ENCODE measurements at places on chromosomes 13 and 19.

GRCh38 chr19:43811837-43812236, 9.6 kb upstream of the LYPD5 start:
- DNase-seq, result no peak

DNA sequence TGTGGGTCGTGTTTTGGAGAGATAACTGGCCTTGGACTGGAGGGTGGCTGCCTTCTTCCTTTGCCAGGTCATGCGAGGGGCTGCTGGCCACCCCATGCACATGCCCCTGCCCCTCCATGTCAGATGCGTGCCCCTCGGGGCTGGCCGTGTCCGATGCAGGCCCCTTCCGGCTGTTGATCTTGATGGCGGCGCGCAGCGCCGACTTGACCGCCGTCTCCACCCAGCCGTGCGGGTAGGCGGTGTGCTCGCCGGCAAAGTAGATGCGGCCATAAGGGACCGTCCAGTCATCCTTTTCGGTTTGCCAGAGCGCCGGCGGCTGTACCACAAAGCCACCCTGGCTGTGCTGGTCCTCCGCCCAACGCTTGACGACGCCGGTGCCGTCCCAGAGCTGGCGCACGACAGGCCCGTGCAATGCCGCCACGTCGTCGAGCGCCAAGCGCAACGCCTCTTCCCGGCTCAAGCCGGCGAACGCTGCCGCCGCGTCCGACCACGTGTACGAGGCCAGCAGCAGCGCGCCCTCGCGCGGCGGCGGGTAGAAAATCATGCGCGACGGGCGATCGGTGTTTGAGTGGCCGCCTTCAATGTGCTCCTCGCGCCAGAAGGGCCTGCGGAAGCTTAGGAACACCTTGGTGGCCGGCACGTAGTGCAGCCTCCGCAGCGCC, 6.9 kb downstream of the IL4I1 start:
- peak; percentile 89 for DNase-seq

DNA sequence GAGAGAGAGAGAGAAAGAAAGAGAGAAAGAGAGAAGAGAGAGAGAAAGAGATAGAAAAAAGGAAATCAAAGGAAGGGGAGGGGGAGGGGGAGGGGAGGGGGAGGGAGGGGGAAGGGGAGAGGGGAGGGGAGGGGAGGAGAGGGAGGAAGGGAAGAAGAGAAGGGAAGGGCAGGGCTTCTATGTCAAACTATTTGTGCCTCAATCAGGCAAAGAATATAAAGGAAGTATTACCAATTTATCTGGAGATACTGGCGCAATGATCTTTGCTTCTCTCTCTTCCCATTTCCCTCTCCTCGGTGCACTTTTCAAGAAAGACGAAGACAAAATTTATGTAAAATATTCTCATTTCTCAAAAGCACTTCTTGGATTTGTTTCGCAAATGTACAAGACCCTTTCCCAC, 9.3 kb upstream of the INSR start:
- no peak for DNase-seq

- no peak for DNase-seq
These were observed 6.3 kb downstream of the MAMSTR start for GRCh38 chr19:48713041-48713863.

- DNase-seq, result no peak
These were observed 536 bp upstream of the AKAP8 start for GRCh38 chr19:15379999-15380647.

DNA sequence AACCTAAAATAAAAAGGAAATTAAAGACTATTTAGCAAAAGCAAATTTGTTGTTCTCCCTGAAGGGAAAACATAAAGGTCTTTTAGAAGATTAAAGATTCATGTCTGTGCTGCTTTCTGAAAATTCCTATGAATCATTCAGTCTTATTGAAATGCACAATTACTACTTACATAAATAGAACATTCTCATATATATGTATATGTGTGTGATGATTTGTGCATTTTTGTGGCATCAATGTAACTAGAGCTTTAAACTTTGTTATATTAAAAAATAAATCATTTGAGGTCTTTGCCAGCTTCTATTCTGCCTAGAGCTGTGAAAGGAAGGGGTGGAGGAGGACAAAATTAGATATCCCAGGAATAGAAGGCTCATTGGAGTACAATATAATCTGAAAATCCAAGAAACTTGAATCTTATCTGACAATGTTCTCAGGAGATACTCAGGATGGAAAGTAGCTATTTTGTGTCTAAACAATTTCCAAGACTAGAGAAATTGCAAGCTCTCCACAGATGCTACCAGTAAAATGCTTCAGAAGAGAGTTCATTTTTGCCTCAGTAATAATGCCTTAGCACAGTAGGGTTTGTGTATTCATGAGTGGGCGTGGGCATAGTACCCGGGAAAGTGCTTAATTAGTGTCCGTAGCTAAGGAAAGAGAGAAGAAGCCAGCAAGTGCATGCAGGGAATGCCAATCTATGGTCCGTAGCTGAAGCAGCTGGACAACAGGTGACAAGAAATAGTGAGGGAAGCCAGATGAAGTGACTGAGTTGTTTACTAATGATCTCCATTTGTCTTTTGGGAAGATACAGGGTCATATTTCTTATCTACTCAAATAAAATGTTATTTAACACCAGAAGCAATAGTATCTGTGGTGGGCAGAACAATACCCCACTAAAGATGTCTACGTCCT, 395.5 kb upstream of the NBEA start:
- no peak for DNase-seq

DNA sequence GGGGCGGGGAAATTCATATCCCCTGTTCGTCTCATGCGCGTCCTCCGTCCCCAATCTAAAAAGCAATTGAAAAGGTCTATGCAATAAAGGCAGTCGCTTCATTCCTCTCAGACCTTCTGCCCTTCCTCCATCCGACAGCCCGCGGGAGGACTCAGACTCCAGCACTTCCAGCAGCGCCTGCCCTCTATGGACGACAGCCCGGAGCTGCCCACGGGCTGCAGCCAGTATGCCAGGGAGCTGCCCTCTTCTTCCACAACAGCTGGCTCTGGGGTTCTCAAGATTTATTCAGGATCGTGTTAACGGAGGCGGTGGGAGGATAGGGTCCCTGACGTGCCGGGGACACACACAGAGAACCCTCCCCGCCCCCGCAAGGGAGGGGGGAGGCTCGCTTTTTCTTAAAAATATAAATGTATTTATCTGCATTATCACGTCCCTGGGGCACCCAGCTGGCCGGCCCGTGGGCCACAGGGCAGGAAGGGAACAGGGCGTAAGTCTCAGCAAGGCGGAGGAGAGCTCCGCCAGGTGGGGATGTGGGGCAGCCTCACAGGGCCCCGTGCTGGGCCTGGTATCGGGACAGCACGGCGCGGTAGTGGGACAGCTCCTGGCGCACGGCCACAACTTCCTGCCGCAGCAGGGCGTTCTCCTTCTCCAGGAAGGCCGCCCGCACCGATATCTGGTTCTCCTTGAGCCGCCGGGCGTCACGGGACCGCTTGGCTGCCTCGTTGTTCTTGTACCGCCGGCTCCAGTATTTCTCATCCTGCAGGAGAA, 6.7 kb downstream of the DBP start:
- no peak for DNase-seq

DNA sequence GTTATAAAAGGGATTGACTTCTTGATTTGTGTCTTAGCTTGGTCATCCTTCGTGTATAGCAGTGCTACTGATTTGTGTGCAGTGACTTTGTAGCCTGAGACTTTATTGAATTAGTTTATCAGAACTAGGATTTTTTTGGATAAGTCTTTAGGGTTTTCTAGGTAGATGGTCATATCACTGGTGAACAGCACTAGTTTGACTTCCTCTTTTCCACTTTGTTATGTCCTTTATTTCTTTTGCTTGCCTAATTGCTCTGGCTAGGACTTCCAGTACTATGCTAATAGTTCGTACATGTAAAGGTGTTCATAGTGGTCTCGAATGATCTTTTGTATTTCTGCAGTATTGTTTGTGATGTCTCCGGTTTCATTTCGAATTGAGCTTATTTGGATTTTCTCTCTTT, 145.4 kb downstream of the DNAJC3 start:
- no peak for DNase-seq

DNA sequence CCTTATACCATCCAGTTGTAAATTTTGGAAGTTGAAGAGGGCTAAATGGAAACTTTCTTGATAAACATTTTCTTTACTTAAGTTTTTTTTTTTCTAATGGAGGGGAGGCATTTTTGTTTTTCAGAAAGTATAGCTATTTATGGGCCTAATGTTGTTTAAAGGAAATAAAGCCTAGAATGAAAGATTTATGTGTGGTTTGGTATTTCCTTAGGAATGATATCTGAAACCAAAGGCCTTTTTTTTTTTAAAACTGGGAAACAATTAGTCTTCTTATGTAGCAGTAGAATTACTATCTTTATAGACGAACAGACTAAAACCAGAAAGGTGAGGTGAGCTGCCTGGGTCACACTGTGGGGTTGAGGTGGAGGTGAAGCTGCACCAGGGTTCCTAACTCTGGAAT, 80.1 kb downstream of the ESD start:
- no peak for DNase-seq

- DNase-seq, result no peak
These were observed 985 bp upstream of the CLC start for GRCh38 chr19:39738814-39739213.

DNA sequence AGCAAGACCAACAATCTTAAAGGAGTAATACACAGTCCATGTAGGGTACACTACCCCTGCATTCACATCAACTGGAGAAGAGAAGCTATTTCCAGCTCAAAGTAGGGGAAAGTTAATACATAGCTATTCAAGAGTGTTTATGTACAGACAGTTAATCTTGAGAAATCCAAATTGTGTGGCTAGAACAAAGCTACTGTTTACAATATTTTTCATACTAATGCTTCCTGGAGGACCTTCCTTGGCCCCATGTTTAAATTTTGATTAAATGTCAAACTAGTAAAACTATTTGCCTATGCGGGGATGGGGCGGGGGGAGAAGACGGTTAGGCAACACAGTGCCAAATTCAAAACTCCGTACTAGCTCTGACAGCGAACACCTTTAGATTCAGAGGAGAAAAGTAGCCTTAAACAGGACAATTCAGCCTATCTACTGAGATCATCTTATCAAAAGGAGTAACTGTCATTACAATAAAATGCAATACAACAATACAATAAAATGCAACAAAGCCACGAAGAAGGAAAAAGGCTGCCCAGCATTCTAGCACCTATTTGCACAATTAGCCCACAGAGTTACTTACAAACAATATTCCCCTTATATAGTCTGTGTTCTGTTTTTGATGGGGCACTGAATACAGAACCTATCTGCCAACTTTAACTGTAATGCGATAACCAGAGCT, 29.1 kb downstream of the BRD4 start:
- no peak for DNase-seq

DNA sequence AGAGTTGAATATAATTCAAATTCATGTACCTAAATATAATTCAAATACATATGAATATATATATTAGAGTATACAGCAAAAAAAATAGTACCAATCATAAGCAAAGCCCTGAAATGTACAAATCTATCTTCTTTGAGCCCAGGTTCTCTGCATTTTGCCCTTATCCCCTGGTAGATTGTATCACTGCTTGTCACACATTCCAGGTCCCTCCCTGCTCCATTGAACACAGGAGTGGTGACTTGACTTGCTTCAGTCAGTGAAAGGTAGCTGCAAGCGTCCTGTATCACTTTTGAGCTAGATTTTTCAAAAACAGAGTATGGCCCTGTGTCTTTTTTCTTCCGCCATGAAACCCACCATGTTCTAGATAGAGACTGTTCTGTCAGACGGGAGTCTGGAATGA, 369.4 kb downstream of the LIG4 start:
- DNase-seq, result no peak

DNA sequence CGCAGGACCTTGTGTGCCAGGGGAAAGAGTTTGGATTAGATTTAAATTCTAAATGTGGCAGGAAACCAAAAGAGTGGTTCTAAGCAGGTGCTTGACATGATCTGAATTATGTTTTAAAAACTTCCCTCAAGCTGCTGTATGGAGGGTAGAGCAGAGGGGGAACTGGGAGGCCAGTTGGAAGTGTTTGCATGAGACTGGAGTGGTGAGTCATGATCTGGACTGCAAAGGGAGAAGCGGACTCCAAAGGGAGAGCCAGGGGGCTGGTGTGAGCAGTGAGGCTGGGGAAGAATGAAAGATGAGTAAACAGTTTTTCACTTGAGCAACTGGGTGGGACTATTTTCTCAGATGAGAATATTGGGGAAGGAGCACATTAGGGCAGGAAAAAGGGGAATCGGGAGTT, 206.1 kb downstream of the DNAJC15 start:
- DNase-seq, result no peak

DNA sequence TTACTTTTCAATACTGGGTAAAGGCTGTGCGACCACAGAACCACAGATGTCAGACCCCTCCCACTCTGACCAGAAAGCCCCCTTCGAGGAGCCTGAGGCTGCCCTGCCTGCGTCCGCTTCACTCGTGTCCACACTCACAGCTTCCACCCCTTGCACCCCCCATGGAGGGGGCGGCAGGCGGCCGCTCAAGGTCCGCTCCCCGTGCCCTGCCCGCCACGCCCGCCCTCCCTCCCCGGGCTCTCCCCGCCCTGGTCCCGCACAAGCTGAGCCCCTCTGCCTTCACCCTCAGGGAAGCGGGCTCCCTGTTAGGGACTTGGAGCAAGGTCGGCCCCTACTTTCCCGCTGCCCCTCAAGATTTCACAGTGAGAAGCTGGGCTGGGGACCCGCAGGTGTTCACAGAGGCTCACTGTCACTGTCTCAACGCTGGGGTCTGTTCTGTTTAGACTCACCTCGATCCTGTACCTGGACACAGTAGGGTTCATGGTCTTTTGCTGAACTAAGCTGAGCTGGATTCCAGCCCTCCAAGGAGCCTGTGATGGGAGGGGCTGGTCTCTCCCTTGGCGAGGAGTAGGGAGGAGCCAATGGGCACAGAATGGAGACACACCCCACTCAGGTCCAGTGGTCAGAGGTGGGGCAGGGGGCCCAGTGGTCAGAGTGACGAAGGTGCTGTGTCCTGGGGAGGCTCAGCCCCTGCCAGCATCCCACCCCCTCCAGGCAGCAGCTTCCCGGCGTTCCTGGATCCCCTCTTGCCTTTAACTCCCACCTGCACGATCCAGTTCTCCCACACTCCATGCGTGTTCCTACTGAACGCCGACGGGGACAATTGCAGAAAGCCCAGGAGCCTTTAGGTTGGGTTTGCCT, 69.5 kb downstream of the SPACA7 start:
- DNase-seq, result peak; percentile 26

Measured in activated CD8-positive, alpha-beta memory T cell treated with anti-CD3 and anti-CD28 coated beads, Interleukin-2, amount 50 U/mL, for 48 hours (primary cell).